ENCODE measurements at places on chromosomes 5 and 9. TPM values are rescaled to one million over a fixed set of nuclear protein-coding genes. Genes with fewer than 3 reads are reported as not detected.

DNA sequence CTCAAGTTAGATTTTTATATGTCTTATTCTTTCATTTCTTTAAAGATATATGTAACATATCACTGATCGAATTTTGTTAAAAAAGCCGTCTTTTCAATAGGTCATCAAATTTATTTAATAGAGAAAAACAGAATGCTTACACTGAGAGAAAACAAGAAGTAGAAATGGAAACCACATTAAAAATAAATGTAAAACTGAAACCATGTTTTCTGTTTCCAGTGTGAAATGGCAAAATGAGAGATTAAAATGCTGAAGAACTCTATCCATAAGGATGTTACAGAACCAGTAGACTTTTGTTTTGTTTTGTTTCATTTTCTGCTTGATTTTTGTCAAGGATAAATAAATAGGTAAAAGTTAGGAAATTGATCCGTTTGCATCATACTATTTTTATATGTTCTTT is 210.1 kb downstream of the PRDM9 start:
- no peaks in the 10 kb centered on the region for H3K27me3 ChIP-seq
- H3K27ac ChIP-seq = no peak overlapping the region
- no peaks in the 10 kb centered on the region for H3K36me3 ChIP-seq
- H3K4me3 ChIP-seq = no peak overlapping the region

Gene ELOVL7
- total RNA-seq = 9.0 TPM

GRCh38 chr5:17267106-17267505 is 49.7 kb downstream of the BASP1 start:
- H3K27ac ChIP-seq = no peak overlapping the region
- no peaks in the 10 kb centered on the region for H3K4me1 ChIP-seq
- DNase-seq = no peak
- H3K27me3 ChIP-seq = no peaks in the 10 kb centered on the region
- H3K36me3 ChIP-seq = no peaks in the 10 kb centered on the region
- no peak overlapping the region for H3K4me3 ChIP-seq

Gene SPINK1
- total RNA-seq = not detected

DNA sequence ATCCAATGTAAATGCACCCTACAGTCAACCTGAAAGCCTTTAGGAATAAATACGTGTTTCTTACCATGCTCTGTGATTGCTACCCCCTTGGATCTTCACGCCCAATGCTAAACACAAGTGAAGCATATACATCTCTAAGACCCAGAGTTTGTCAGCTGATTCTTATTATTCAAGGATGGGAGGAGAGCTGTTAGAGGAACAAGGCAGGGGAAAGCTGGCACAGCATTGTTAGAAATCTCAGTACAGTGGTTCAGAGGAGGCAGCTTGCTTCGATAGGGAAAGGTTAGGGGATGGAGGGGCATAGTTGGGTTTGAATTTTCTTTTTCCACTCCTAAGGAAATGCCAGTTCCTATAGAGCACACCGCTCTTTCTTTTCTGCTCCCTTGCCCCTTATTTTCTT is 16.7 kb upstream of the TAF11L2 start:
- H3K4me1 ChIP-seq = no peaks in the 10 kb centered on the region
- H3K36me3 ChIP-seq = no peaks in the 10 kb centered on the region
- no peak for DNase-seq
- no peaks in the 10 kb centered on the region for H3K27me3 ChIP-seq
- H3K4me3 ChIP-seq = no peak overlapping the region

DNA sequence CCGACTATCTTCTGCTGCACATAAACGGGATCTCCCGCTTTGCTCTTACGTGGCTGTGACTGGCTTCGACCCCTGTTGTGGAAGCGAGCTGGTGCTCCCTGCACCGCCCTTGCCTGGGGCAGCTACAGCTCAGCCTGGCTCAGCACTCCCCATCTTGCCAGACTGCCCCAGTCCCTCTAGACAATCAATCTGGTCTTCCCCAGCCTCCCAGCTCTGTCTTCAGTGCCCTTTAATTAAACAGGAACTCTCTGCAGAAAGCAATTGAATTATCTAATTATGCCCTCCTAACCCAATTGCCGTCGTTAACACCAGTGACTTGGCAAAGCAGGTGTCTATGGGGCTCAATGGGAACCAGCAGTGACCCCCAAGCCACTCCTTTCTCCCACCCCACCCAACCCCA is 18.9 kb upstream of the NTNG2 start:
- no peaks in the 10 kb centered on the region for H3K36me3 ChIP-seq
- no peak overlapping the region for H3K4me3 ChIP-seq
- H3K4me1 ChIP-seq = peaks cover 2% of the 10 kb centered on the region
- no peak for DNase-seq
- H3K27me3 ChIP-seq = no peaks in the 10 kb centered on the region

DNA sequence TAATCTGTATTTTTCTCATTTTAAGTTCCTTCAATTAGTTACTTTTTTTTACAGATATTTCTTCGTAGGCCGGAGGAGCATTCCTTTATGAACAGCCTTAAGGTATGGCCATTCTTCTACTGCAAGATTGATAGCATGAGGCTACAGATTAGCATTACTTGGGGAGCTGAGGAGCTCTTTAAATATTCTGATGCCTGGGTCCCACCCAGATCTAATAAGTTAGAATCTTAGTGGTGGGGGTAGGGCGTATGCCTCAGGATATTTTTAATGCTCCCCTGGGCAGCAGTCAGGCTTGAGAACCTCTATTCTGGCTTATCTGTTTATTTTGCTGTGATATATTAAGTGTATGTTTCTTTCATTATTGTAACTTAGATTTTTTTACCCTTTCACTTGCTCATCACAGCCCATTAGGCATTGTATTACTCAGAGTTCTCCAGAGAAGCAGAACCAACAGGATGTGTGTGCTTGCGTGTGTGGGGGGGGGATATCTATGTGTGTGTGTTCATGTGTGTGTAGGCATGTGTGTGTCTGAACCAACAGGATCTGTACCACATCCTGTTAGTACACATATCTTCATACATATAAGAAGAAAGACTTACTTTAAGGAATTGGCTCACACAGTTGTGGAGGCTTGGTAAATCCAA is 91.8 kb upstream of the MTAP start:
- no peaks in the 10 kb centered on the region for H3K27me3 ChIP-seq
- H3K4me1 ChIP-seq = no peaks in the 10 kb centered on the region
- no peak overlapping the region for H3K27ac ChIP-seq
- DNase-seq = no peak
- H3K4me3 ChIP-seq = no peak overlapping the region

DNA sequence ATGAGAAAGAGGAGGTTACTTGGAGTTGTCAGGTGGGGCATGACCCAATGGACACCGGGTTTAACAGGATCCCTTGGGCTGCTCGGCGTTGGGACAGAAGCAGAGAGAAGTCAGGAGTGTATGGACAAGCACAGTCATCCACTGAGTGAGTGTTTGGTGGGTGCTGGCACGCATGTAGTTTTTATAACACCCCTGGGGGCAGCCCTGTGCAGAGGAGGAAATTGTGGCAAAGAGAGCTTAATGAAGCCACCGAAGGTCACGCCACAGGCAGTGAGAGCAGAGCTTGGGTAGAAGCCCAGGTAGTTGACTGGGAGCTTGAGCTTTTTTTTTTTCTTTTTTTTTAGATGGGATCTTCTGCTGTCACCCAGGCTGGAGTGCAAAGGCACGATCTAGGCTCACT is 43.2 kb upstream of the IER5L start:
- H3K27me3 ChIP-seq = no peaks in the 10 kb centered on the region
- no peak overlapping the region for H3K4me3 ChIP-seq
- no peak overlapping the region for H3K27ac ChIP-seq

Gene TLR4
- total RNA-seq = 24.3 TPM

Gene SLC36A2
- total RNA-seq = 13.4 TPM

- no peak overlapping the region for H3K4me3 ChIP-seq
- no peak for DNase-seq
- no peaks in the 10 kb centered on the region for H3K27me3 ChIP-seq
- no peaks in the 10 kb centered on the region for H3K36me3 ChIP-seq
- no peak overlapping the region for H3K27ac ChIP-seq
Observed at GRCh38 chr5:103362211-103362610, 103.6 kb downstream of the MACIR start.

- H3K27ac ChIP-seq = no peak overlapping the region
- H3K4me1 ChIP-seq = no peaks in the 10 kb centered on the region
Observed at GRCh38 chr9:19154135-19154612, 26.9 kb upstream of the PLIN2 start.

DNA sequence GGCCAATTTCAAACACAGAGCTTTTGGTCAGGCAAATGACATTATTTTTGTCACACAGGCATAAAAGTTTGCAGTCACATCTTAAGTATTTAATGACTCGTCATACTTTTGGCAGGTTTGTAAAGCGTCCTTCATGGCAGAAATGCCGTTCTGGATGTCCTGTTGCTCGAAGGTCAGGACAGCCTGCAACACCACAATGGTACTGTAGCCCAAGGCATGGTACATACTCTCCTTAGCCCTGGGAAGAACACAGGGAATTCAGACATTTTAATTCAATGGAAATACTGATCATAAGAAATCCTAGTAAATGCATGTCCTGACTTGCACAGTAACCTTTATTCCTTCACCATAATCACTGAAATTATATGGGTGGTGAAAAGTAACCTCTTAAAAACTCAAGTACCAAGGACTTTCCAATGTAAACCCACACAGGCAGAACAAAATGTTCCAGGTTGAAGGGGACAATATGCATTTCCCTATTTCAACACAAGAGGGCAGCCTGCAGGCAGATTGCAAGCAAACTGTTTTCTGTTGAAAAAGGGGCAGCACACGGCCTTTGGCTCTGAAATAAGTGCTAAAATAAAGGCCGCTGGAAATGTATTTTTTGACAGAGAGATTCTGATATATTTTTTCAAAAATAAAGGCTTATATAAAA is 95.7 kb downstream of the TTC39B start:
- H3K4me3 ChIP-seq = no peak overlapping the region
- H3K4me1 ChIP-seq = peaks cover 23% of the 10 kb centered on the region
- peak; percentile 94 for DNase-seq
- peak overlapping the region; percentile 41 for H3K27ac ChIP-seq
- H3K36me3 ChIP-seq = no peaks in the 10 kb centered on the region

DNA sequence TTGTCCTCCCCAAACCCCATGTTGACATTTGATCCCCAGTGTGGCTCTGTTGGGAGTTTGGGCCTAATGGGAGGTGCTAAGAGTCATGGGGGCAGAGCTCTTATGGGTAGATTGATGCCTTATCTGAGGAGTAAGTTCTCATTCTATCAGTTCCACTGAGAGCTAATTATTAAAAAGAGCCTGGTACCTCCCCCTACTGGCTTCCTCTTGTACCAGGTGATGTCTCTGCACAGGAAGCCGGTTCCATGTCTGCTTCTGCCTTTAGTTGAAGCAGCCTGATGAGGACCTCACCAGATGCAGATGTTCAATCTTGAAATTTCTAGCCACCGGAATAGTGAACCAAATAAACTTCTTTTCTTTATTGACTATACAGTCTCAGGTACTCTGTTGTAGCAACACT is 10.8 kb downstream of the GABRB2 start:
- H3K36me3 ChIP-seq = no peaks in the 10 kb centered on the region
- H3K4me3 ChIP-seq = no peak overlapping the region
- no peaks in the 10 kb centered on the region for H3K4me1 ChIP-seq
- H3K27ac ChIP-seq = no peak overlapping the region
- no peaks in the 10 kb centered on the region for H3K27me3 ChIP-seq

DNA sequence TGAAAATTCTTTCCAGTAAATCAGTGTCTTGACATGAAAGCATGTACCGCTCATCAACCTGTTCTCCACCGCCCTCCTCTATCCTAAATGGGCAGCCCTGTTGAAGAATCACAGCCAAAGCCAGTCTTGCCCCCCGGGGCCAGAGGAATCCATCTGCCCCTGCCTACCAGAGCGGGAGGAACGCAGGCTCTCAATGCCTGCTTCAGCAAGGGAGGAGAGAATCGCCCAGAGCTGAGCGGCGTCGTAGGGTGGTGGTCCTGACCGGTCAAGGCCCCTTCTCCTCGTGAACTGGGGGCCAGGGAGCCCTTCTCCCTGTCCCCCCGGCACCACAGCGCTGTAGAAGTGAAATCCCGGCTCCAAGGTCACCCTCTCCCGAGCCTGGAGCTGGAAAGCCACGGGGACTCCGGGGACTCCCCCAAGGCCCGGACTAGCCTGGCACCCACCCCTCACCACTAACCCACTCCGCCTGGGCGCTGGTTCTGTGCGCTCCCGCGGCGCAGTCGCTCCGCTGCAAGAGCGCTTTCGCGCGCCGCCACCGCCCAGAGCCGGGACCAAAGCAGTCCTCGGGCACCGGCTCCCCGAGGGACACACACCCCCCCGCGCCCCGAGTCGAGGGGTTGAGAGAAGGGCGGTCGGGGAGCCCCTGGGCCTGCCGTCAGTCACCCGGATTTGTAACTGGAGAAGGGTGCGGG is 718 bp upstream of the TMEM215 start:
- H3K27me3 ChIP-seq = no peaks in the 10 kb centered on the region
- H3K4me1 ChIP-seq = no peaks in the 10 kb centered on the region
- DNase-seq = no peak
- H3K4me3 ChIP-seq = no peak overlapping the region

DNA sequence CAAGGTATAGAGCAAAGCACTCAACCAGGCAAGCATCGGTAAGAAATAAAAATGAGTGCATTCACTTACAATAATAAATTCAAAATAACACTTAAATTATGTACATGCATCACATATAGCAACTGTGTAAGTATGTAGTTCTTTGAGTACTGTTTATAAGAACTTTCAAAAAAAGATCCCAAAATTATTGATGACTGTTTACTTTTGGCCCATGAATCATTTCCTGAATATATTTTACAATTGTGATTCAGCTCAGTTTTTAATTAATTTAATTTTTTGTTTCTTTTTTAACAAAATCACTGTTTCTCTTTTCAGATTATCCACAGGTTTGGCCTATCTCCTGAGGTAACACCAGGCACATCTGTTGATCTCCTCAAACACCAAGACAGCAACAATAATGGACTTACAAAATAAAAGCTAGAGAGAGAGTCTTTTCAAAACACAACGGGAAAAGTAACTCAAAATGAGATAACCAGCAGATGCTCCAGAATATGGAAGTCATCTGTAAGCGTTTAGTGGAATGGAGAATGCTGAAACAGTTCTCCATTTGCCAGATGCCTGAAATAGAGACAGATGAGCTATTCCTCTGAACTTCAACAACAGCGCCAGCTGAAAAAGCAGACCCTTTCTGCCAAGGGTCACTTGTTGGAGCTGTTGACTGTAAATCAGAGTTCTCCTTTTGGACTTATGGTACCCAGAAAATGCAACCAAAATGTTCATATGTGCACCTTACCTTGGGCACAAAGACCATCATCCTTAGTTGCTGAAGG is 348.6 kb upstream of the RGMB start:
- no peaks in the 10 kb centered on the region for H3K36me3 ChIP-seq
- H3K4me3 ChIP-seq = no peak overlapping the region

DNA sequence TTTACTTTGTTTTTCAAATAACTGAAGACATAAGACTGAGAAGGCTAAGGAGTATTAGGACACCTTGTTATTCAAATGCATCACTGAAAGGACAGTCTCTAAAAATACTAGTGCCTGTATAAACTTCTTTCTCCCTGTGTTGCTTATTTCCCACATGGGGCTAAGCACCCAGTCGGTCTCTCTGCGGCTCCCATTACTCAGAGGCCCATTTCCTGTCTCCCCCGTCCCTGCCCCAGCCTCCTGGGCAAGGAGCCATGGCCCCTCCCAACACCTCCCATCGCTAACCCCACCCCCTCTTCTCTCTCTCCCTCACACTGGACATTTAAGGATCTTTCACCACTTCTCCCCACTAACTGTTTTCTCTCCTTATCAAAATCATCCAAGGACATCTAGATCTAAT is 81.9 kb downstream of the EBF1 start:
- no peak overlapping the region for H3K4me3 ChIP-seq
- H3K4me1 ChIP-seq = no peaks in the 10 kb centered on the region
- H3K36me3 ChIP-seq = no peaks in the 10 kb centered on the region
- no peak overlapping the region for H3K27ac ChIP-seq

Gene SPTAN1
- total RNA-seq = 508 TPM

All from tibial nerve (tissue), 4 donors.